ENCODE measurements at places on chromosomes 3 and 15. TPM values are rescaled to one million over a fixed set of nuclear protein-coding genes. Genes with fewer than 3 reads are reported as not detected.

Gene IGSF10
- 0.70 TPM for total RNA-seq

- DNase-seq: peak; percentile 51
These were observed 26.0 kb downstream of the TMEM158 start for GRCh38 chr3:45199837-45200648.

GRCh38 chr3:191350396-191351090 is 20.2 kb upstream of the UTS2B start:
- peak; percentile 48 for DNase-seq

Gene LRCH3
- total RNA-seq: 36.5 TPM

DNA sequence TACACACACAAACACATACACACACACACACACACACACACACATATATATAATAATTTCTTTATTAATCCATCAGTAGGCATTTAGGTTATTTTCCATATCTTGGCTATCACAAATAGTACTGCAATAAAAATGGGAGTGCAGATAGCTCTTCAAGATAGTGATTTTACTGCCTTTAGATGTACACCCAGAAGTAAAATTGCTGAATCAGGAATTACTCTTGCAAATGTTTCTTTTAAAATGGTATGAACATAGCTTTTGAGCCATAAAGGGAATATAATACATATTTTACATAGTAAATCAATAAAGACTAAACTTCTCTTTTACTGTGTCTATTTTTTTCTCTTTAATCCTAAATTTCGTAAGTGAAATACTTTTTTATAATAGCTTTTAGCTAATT is 1251.1 kb downstream of the ZPLD1 start:
- DNase-seq: no peak

GRCh38 chr3:169146179-169146665 is 517.3 kb downstream of the MECOM start:
- peak; percentile 83 for DNase-seq

Gene SH3BP5
- total RNA-seq: 0.99 TPM

GRCh38 chr3:38644662-38645053 is 4.8 kb downstream of the SCN5A start:
- no peak for DNase-seq

Measured in HT-29 (cell line).